ENCODE measurements at places on chromosomes 16 and 17.

- DNase-seq: no peak
Measured at GRCh38 chr17:50275279-50275678, 1.0 kb downstream of the TMEM92 start.

DNA sequence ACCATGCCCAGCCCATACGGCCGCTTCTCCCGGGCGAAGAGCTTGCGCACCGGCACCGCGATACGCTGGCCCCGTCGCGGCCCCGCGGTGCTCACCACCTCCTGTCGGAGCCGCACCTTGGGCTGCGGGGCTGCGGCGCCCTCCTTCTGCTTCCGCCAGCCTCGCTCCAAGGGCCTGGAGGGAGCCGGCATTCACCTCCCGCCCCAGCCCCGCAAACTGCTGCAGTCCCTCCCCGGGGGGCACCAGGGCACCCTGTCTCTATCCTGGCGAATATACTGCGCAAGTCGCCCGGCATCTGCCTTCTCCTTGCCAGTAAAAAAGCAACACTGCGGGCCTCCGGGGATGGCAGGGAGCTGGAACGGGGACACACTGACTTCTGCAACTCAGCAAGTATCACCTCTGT is 8.3 kb downstream of the SNRNP25 start:
- DNase-seq: no peak

DNA sequence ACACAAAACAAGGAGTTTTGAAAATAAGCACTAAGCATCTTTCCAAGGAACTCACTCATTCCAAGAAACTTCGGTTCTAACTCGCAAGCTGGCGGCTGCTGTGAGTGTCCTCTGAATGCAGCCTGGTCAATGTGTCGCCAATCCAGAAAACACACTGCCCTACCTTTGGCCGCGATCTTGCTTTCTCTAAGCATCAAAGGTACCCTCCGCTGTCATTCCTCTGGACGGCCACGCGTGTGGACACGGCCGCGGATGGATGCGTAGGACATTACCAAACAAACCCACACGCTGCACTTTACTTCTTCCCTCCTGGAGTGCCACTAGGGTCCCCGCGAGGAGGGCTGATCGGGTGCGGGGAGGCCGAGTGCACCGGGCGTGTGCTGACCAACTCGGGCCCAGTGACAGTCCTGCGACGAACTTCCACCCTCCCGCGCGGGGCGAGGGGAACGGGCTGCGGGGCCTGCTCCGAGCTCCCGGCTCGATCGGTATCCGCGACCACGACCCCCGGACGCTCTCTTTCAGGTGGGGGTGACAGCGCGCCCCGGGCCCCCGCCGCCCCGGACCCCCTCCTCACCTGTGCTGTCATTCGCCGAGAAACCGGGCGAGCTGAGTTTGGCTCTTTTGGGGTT is 1.1 kb downstream of the CREBBP start:
- peak; percentile 31 for DNase-seq

GRCh38 chr17:68588362-68588761 is 12.8 kb downstream of the FAM20A start:
- DNase-seq: no peak

DNA sequence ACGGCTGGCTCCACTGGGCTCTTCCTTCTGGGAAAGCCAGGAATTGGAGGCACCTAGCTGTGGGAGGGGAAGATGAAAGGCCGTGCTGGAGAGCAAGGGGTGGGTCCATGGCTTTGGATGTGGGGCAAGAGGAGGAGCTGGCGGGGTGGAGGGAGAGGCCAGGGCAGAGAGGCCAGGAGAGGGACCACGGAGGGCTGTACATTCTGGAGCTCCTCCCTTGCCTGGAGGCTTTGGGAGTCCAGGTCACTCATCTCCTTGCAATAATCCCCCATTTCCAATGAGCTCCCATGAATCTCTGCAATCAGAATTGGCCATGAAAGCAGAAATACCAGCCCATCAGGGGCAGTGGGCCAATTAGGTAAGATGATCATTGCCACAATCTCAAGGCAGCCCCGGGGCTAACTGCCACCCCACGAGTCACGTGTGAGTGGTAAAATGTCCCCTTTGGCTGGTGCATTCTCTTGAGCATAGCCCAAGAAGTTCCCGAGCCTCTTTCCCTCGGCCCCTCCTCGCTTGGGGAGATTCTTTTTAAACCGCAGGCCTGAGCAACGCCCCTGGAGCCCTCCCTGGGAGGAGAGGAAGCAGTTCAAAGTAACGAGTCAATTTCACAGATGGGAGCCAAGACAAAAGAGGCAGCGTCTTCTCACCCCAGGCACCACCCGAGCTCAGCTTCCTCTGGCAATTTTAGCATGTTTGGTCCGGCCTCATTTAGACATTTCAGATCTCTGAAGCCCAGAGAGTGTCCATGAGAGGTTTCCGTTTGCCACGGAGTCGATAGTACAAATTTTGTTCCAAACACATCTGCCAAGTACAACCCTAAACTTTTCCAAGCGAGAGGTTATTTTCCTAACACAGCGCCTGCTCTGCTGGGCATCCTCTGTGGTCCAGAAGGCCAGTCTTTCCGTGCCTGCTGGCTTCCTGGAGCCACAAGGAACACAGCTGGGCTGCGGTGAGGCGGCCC is 13.4 kb downstream of the RTN4RL1 start:
- DNase-seq: no peak

GRCh38 chr17:73831699-73832098 is 187.5 kb upstream of the SDK2 start:
- DNase-seq: no peak

GRCh38 chr17:69443138-69443537 is 28.6 kb downstream of the MAP2K6 start:
- DNase-seq: no peak

- no peak for DNase-seq
Measured at GRCh38 chr17:71496552-71496951, 624.3 kb upstream of the SOX9 start.

GRCh38 chr16:79302731-79303130 is 297.8 kb downstream of the MAF start:
- no peak for DNase-seq

DNA sequence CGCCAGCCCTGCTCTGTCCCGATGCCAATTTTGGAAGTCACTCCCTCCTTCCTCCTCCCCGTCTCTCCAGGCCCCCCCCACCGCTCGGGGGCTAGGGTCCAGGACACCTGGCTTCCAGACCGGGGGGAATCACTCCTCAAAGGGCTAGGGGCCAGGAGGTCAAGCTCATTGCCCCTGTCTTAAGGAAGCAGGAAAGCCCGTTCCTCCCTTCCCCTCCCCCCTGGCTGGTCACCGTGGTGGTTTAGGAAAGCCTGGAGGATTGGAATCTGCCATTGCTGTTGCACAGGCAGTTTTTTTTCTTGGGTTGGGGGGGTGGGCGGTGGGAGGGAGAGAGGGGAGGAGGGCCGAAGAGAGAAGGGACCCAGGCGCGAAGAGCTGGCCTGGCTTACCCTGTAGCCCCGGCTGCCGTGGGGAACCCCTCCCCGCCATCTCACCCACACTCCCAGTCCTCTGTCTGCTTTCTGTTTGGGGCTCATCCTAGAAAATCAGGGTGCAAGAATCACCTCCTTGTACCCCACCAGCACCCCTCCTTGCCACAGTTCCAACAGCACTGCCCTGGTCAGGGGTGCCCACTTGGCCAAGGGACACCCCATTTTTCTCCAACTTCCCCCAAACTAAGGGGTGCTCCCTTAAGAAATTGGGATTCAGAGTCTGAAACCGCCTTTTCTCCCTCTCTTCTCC is 2.9 kb upstream of the BCL6B start:
- no peak for DNase-seq

Data from suppressor macrophage treated with lipopolysaccharide for 4 hours (primary cell).